Mammary epithelial cell (primary cell): ENCODE measurements at places on chromosomes 4 and X. TPM values are rescaled to one million over a fixed set of nuclear protein-coding genes. Genes with fewer than 3 reads are reported as not detected.

RAB41 gene
- not detected for polyA plus RNA-seq

ENPEP gene
- not detected for polyA plus RNA-seq

NR3C2 gene
- polyA plus RNA-seq: 0.03 TPM

PITX2 gene
- 0.03 TPM for polyA plus RNA-seq

REELD1 gene
- not detected for polyA plus RNA-seq

SLC10A6 gene
- polyA plus RNA-seq: 0.40 TPM

FOXP3 gene
- polyA plus RNA-seq: 0.20 TPM

GC gene
- not detected for polyA plus RNA-seq

F9 gene
- not detected for polyA plus RNA-seq

KCNIP4 gene
- polyA plus RNA-seq: not detected

FGF16 gene
- not detected for polyA plus RNA-seq
